Upper lobe of left lung (tissue), 6 donors: ENCODE measurements at places on chromosomes 4 and X. TPM values are rescaled to one million over a fixed set of nuclear protein-coding genes. Genes with fewer than 3 reads are reported as not detected.
A peak's percentile ranks its signal among the peaks of the same experiment; 100 is the strongest.

UGT2B10 gene
- total RNA-seq = 0.17 TPM

DNA sequence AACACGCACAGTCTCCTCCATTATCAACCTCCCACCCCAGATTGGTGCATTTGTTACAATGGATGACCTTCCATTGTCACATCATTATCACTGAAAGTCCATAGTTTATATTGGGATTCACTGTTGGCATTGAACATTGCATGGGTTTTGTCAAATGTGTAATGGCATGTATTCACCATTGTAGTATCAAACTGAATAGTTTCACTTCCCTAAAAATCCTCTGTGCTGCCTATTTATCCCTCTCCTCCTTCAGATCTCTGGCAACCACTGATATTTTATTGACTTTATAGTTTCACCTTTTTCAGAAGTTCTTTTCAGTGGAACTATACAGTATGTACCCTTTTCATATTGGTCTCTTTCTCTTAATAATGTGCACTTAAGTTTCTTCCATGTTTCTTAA is 1565.4 kb downstream of the PCDH18 start:
- no peak for DNase-seq
- H3K4me3 ChIP-seq = no peak overlapping the region
- no peak overlapping the region for H3K27ac ChIP-seq
- H3K27me3 ChIP-seq = no peaks in the 10 kb centered on the region

- H3K4me3 ChIP-seq = no peak overlapping the region
- peaks cover 21% of the 10 kb centered on the region for H3K4me1 ChIP-seq
- DNase-seq = no peak
- H3K36me3 ChIP-seq = no peaks in the 10 kb centered on the region
Observed at GRCh38 chr4:99404595-99405287, 30.4 kb downstream of the ADH7 start.

DNA sequence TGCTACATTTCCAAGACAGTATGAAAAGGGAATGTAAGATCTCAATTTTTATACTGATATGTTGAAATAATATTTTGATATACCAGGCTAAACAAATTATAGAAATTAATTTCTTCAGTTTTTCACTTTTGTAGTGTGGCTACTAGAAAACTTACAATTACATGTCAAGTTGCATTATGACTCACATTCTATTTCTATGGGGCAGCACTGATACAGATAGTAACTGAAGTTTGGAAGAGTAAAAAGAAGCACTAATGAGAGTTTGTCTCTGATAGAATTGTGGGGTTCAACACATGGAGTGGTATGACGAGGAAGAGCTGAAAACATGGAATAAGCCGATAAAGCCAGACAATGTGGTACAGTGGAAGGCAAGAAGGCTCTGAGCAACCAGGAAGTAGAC is 95.6 kb downstream of the NR3C2 start:
- no peak overlapping the region for H3K27ac ChIP-seq
- no peaks in the 10 kb centered on the region for H3K27me3 ChIP-seq
- no peaks in the 10 kb centered on the region for H3K4me1 ChIP-seq

KLHL2 gene
- total RNA-seq = 42.7 TPM

DNA sequence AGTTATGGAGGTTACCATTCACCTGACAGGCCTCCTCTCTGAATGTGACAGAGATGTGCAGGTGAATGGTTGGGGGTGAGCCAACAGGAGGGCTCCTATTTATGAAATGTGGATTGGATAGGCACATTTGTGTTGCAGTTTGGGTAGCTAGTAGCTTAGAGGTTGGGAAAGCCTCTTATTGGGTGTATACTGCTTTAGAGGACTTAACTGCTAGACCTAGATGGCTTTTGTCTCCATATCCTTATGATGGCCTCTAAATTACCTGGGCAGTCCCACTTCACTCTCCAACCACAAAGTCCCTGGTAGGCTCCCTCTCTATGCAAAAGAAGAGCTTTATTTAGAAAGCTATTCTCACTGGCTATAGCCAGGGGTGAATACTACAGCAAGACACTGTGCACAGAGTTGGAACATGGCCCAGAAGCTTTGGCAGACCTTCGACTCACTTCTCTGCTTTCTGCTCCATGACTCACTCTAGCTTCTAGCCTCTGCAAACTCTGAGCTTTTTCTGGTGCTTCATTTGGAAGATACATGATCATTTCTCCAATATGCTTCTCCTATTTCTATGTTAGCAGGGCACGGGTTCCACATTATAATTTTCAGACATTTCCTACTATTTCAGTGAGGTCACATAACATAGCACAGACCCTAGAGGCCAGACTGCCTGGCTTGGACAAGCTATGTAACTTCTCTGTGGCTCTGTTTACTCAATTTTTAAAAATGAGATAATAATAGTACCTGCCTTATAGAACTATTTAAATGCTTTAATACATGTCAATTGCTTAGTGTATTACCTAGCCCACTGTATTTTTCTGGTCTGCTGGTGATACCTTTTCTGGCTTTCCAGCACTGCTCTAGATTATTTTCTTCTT is 6.0 kb upstream of the VGLL1 start:
- no peaks in the 10 kb centered on the region for H3K4me1 ChIP-seq
- peak; percentile 36 for DNase-seq
- H3K4me3 ChIP-seq = no peak overlapping the region
- no peak overlapping the region for H3K27ac ChIP-seq
- H3K27me3 ChIP-seq = no peaks in the 10 kb centered on the region

DNA sequence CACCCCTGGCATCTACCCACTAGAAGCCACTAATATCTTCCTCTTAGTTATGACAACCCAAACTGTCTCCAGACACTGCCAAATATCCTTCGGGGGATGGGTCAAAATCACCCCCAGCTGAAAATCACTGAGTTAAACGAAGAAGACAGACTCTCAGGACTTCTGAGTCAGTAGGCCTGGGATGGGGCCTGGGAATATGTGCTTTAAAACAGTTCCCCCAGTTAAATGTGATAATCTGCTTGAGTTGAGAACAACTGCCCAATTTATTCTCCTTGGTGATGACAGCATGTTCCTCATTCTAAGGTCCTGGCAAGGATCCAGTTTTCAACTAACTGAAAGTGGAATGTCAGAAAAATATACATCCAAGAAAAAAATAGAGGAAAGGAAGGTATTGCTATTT is 52.4 kb downstream of the CBLL2 start:
- H3K27me3 ChIP-seq = no peaks in the 10 kb centered on the region
- H3K4me1 ChIP-seq = no peaks in the 10 kb centered on the region
- DNase-seq = no peak
- no peaks in the 10 kb centered on the region for H3K36me3 ChIP-seq
- H3K4me3 ChIP-seq = no peak overlapping the region

PRDM5 gene
- 14.9 TPM for total RNA-seq

CSAG1 gene
- total RNA-seq = not detected

DNA sequence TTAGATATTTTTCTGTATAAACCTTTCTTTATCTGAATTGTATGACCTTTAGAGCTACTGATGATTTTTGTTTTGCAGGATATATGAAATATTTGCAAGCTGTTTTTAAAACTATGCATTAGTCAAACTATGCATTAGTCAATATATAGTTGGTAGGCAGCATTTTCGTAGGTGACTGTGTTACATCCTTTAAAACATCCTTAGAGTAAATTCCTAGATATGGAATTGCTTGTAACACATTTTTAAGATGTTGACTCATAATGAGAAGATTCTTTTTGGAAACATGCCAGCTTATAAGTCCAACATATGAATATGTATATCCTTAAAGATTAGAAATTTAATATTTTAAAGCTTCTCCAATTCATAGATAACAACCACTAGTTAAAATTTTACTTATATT is 1768.5 kb downstream of the PCDH7 start:
- H3K4me3 ChIP-seq = no peak overlapping the region
- H3K36me3 ChIP-seq = no peaks in the 10 kb centered on the region
- no peak for DNase-seq
- no peaks in the 10 kb centered on the region for H3K4me1 ChIP-seq

- no peaks in the 10 kb centered on the region for H3K36me3 ChIP-seq
- no peaks in the 10 kb centered on the region for H3K27me3 ChIP-seq
- H3K4me1 ChIP-seq = no peaks in the 10 kb centered on the region
- no peak overlapping the region for H3K27ac ChIP-seq
- DNase-seq = no peak
Observed at GRCh38 chrX:39299615-39300014, 498.4 kb downstream of the MID1IP1 start.

XG gene
- total RNA-seq = 0.69 TPM

HGFAC gene
- not detected for total RNA-seq

DNA sequence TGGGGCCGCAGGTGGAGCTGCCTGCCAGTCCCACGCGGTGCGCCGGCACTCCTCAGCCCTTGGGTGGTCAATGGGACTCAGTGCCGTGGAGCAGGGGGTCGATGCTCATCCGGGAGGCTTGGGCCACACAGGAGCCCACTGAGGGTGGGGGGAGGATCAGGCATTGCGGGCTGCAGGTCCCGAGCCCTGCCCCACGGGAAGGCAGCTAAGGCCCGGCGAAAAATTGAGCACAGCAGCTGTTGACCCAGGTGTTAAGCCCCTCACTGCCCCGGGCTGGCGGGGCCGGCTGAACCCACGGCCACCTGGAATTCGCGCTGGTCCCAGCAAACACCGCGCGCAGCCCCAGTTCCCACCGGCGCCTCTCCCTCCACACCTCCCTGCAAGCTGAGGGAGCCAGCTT is 26.1 kb downstream of the VCX2 start:
- H3K27ac ChIP-seq = no peak overlapping the region
- no peaks in the 10 kb centered on the region for H3K36me3 ChIP-seq
- no peak overlapping the region for H3K4me3 ChIP-seq
- peak; percentile 40 for DNase-seq
- no peaks in the 10 kb centered on the region for H3K4me1 ChIP-seq

GRCh38 chr4:121785479-121785878 is 15.6 kb upstream of the EXOSC9 start:
- H3K4me3 ChIP-seq = no peak overlapping the region
- no peak overlapping the region for H3K27ac ChIP-seq
- no peaks in the 10 kb centered on the region for H3K27me3 ChIP-seq
- no peak for DNase-seq
- no peaks in the 10 kb centered on the region for H3K36me3 ChIP-seq
